ENCODE measurements at places on chromosomes 5 and 9.
A peak's percentile ranks its signal among the peaks of the same experiment; 100 is the strongest.

DNA sequence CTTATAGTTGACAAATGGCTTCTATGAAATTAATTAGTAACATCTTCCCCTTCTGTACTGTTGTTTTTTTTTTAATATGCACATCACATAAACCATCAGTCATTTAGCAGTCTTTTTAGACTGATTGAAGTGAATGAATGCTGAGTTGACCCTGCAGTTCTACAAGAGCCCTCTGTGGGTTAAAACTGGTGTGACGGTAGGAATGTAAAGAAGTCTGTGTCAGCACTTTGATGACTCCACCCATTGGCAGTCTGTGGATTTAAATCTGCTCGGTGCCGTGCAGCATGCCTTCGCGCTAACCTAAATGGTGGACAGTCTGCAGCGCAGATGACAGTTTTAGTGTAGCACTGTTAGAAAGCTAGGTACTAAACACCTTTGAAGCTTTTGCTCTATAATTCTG, 3.1 kb downstream of the GTF3C4 start:
- DNase-seq, result peak; percentile 38

GRCh38 chr9:95725045-95725444, 150.4 kb upstream of the ERCC6L2 start:
- DNase-seq, result no peak

- no peak for DNase-seq
Observed at GRCh38 chr5:151096001-151096373, 15.2 kb upstream of the TNIP1 start.

DNA sequence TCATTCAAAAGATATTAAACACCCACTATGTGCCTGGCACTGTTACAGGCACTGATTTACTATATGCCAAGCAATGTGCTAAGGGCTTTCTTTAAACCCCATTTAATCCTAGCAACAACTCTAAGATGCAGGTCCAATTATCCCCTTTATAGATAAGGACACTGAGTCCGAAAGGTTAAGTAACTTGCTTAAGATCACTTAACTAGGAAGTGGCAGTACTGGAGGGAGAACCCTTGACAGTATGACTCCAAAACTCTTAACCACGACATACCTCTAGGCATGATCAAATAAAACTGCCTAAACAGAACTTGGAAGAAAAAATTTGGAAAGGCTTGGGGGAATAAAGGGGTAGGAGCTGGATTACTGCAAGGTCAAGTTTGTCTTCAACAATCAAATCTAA, 1.7 kb downstream of the RAB14 start:
- DNase-seq, result no peak

DNA sequence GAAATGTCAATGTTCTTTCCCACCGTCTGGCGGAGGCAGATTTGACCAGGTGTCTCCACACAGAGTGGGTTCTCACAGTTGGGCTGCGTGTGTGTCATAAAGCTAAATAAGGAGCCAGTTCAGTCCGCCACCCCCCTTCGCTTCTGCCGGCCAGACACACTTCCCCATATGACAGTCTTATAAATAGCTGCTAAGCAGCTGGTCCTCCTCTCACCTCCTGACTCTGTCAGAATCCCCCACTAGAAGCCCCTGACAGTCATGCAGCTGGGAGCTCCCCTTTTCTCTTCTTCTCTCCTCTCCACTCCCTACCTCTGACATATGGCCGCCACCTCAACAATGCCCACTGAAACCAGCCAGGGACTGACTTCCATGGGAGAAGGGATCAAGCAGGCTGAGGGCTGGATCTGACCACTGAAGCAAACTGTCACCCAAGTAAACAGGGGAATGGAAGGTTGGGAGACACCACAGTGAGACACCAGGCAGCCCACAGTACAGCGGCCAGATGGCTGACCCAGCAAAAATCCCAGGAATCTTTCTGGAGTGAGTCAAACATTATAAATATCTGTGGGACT, 141.9 kb upstream of the EFNA5 start:
- no peak for DNase-seq

GRCh38 chr9:90880669-90881068, 79.0 kb downstream of the SYK start:
- DNase-seq, result no peak

DNA sequence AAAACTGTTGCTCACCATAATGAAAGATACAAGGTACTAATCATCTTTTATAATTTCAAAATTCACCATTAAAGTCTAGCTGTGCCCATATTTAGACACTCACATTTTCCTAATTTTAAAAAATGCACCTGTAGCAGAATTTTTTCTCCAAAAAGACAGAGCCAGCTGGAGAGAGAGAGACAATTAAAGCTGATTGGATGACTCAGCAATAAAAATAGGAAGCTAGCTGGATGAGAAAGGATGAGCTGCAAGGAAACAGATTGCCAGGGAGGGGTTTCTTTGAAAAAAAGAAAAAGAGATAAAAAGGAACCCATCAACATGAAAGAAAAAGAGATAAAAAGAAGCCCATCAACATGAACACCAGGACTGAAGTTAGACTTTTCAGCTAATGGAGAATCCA, 73.8 kb downstream of the HCN1 start:
- no peak for DNase-seq

DNA sequence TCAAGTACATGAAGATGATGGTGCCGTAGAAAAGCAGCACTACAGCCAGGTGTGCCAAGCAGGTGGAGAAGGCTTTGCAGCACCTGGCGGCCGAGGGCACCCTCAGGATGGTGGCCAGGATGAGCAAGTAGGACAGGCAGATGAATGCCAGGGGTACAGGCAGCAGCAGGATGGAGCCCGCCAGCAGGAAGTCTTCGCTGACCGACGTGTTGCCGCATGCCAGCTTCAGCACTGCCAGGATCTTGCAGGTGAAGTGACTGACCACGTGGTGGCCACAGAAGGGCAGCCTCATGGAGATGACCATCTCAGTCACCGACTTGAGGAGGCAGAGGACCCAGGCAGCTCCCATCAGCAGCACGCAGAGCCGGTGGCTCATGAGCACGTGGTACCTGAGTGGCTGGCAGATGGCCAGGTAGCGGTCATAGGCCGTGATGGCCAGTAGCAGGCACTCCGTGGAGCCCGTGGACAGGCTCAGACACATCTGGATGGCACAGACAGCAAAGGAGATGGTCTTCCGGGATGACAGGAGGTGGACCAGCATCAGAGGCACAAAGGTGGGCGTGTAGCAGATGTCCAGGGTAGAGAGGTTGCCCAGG, 482 bp downstream of the OR13J1 start:
- DNase-seq, result no peak

DNA sequence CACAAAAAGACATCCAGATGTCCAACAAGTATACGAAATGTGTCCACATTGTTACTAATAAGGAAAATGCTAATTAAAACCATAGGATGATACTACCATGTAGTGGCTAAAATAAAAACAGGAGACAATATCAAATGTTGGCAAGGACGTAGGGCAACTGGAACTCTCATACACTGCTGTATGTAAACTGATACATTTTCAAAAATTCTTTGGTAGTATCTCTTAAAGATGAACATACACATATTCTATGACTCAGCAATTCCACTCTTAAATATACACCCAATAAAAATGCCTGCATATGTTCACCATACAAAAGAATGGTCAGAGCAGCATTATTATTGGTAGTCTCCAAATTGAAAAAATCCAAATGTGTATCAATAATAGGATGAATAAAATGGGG, 2.9 kb upstream of the CCDC180 start:
- no peak for DNase-seq

DNA sequence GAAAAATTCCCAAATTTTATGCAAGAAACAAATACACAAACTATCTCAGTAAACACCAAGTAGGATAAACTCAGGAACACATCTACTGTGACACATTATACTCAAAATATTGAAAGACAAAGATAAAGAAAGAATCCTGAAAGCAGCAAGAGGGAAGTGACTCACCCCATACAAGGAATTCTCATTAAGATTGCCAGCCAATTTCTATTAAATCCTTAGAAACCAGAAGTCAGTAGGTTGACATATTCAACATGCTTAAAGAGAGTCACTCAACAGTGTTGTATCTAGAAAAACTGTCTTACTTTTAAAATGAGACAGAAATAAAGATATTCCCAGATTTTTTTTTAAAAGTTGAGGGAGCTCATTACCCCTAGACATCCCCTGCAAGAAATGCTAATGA, 15.5 kb downstream of the SPATA31E1 start:
- DNase-seq, result no peak

- DNase-seq, result no peak
Observed at GRCh38 chr9:77386187-77386586, 208.9 kb downstream of the VPS13A start.

- no peak for DNase-seq
Observed at GRCh38 chr5:6220346-6221088, 157.8 kb downstream of the MED10 start.

Data from H9 (cell line).